ENCODE measurements at places on chromosomes 1 and 21. TPM values are rescaled to one million over a fixed set of nuclear protein-coding genes. Genes with fewer than 3 reads are reported as not detected.

Gene ADCY10
- total RNA-seq: not detected

Gene MPL
- not detected for total RNA-seq

Gene DMBX1
- not detected for total RNA-seq

Gene LRRC53
- total RNA-seq: not detected

Gene IGSF5
- total RNA-seq: not detected

Gene HPDL
- not detected for total RNA-seq

Measured in HT1080 (cell line).